ENCODE measurements at places on chromosomes 1 and 21. TPM values are rescaled to one million over a fixed set of nuclear protein-coding genes. Genes with fewer than 3 reads are reported as not detected.

- DNase-seq: no peak
Measured at GRCh38 chr1:163231385-163231784, 28.7 kb upstream of the RGS5 start.

DNA sequence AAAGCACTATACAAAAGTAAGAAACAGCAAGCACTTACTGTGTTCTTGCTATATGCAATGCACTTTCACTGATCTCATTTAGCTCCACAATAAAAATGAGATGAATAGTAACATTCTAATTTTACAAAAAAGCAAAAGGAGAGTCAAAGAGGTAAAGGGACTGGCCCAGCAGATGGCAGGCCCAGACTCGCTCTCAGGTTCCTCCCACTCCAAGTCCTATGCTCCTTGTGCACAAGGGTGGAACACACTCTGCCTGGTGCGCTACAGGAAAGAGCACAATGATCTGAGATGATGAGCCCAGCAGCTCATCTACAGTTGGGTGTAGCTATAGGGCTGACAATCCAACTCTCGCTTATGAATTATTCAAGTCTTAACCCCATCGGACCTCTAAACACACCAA, 94.1 kb upstream of the LYST start:
- DNase-seq: no peak

GRCh38 chr1:109111386-109112055, 2.4 kb upstream of the ELAPOR1 start:
- DNase-seq: no peak

- no peak for DNase-seq
Measured at GRCh38 chr21:28993293-28993629, 584 bp upstream of the LTN1 start.

DNA sequence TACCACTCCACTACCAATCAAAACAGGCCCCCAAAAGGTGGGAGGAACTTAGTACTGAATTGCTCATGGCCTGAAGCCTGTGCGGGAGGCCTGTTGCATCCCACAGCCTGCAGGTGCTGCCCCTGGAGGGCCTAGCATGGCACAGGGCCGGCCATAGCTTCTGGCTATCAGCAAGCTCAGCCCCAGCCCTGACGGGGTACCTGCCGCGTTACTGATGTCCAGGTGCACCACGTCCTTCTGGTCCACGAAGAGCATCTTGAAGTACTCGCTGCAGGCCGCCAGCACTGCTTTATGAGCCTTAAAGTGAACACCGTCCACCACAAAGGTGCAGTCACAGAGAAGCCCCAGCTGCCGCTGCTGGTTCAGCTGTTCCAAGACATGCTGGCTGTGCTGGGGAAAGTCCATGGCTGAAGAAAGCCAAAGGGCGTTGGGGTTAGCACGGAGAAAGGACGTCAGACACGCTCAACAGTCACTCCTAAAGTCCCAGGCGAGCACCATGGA, 27.8 kb downstream of the ZBTB17 start:
- no peak for DNase-seq

DNA sequence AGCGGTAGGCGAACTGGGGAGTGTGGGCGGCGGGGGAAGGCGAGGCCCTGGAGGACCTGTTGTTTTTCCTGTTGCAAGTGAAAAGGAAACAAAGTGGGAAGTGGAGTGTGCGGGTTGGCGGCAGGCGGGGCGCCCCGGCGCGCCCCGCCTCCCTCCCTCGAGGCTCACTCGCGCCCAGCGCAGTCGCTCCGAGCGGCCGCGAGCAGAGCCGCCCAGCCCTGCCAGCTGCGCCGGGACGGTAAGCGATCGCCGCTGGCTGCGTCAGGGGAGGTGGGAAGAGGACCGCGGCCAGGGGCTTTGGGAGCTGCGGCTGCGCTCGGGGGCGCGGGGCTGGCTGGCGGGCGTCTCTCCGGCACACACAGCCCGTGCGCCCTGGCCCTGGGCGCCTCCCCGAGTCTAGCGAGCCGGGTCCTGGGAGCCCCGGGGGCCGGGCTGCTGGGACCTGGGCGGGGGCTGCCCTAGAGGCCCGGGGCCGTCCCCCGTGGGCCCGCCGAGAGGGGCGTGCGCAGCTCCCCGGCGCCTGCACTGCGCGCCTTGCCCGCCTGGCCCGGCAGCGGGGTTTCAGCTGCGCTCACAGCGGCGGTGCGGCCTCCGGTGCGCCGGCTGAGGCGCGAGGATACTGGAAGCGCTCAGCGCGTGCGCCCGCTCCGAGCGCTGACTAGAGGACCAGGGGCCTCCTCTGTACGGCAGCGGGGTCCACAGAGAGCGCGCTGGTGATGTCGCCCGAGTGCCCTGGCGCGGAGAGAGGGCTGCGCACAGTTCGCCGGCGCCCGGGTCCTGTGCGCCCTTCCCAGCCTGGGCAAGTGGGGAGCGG, at the start of gene PIK3CD:
PIK3CD (plus strand) TSS at position 167 of the 814 bp plus-strand sequence. CDS start 58,725 bp downstream, outside the sequence.
- DNase-seq: peak; percentile 83

DNA sequence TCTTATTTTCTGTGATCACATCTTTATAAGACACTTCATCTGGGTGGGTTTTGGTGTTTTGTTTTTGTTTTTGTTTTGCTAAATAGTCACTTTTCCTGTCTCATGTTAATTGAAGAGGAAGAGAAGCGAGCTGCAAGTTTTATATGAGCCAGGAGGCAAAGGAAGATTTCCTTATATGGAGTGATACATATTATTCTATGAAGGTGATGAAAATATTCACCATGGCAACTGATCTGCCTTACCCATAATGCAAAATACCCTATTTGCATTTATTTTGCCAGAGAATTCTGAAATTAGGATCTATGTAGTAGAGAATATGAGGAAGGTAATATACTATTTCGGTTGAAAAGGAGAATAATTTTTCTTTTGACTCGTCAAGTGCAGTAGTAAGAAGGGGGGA, 13.9 kb downstream of the CXADR start:
- DNase-seq: no peak

TDRKH gene
- 4.7 TPM for total RNA-seq

CELA3A gene
- total RNA-seq: 7.6 TPM

S100A3 gene
- total RNA-seq: 4.1 TPM

Measured in posterior vena cava (tissue), 2 donors.